ENCODE measurements at places on chromosomes 3 and 15.

DNA sequence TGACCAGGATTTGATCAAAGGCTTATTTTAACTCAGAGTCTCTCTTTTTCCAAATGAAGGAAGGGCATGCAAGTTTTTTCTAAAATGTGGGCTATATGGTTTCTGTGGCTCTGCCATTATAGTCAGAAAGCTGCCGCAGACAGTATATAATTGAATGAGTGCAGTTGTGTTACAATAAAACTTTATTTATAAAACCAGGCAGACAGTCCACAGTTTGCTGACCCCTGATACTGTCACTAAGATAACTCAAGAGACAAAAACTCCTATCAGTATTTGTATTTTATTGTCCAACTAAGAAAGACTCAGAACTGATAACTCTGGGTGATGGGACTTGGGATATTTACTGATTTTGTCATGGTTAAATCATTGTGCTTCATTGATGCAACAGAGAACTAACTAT is 4.9 kb downstream of the ALDH1A2 start:
- DNase-seq = no peak

DNA sequence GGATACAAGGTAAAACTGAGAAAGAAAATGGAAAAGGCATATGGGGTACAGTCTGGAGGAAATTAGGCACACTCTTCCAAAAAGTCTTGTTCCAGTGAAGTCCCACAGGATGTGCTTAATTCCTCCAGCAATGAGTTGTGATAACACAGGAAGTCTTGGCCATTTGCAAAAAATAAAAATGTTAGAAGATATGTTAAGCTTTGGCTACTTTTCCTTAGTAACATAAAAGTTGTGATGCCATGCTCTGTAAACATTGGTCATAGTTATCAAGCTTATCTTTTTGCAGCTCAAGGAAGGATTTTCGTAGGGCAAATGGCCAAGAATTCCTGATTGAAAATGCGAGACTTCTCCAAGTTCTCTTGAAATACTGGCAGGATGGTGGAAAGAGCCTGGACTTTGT is 26.4 kb downstream of the LNP1 start:
- DNase-seq = peak; percentile 93

DNA sequence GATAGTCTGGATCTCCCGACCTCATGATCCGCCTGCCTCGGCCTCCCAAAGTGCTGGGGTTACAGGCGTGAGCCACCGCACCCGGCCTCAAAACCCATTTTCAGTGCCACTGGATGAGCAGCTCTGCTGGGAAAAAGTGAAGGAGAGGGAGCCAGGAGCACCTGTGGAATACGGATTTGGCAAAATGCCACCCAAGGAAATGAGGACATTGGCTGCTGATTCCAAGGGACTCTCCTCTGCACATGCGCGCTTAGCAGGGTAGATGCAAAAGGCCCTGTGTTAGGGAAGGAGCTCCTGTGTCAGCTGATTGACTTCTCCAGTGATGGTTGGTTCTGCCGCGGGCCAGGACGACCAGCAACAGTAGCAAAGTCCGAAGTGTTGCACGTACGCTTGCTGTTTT is 43.4 kb upstream of the IGF1R start:
- no peak for DNase-seq

- DNase-seq = no peak
Measured at GRCh38 chr15:72233769-72234168, 2.8 kb upstream of the PKM start.

DNA sequence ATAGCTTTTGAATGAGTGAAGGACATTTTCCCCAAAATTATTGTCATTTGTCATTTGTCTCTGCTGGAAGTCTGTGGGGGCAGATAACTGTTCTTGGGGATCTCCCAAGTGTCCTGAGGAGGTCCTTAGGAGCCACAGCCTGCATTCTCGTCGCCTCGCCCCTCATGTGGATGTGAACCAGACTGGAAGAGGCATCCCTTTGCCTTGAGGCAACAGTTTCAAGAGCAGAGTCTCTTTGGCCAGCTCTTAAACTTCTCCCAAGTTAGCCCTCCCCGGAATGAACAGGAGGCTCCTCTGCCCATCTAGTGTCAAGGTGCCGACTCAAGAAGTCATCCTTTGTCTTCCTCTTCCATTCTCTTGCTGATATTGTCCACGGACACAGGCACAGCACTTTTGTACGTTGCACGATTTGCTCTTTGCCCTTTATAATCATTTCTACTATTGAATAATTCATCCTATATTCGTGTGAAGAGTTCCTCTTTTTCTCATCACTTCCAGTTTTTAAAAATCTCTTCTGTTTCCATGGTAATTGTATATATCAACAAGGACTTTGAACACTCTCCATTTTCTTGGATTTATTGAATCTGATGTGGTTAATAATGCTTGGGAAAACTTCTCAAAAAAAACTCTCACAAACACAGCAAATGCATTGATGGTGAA is 40.8 kb upstream of the CD47 start:
- no peak for DNase-seq

DNA sequence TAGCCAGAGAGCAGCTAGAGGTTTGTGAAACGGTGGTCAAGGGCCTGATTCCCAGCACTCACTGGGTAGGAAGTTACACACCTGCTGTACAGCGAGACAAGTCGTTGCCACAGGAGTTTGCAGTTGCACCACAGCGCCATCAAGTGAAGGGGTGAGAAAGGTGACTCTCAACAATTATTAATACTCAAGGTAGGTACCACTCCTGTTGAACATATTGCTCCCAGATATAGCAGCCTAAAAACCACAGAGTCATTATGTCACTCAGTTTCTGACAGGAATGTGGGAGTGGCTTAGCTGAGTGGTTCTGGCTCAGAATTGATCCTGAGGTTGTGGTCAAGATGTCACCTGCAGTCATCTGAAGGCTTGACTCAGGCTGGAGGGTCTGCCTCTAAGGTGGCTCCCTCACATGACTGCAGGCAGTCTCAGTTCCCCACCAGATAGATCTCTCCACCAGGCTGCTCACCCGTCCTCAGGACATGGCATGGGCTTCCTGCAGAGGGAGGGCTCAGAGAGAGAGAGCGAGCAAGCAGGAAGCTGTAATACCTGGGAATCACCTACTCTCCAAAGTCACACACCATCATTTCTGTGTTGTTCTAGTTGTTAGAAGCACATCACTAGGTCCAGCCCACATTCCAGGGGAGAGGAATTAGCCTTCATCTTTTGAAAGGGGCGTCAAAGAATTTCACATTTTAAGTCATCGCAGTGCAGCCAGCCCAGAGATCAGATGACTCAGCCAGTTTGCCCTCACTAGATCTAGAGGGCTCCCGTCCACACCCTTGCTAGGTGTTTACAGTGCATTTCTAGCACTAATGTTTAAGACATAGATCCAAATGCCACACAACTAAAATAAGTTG is 17.0 kb upstream of the ANO10 start:
- DNase-seq = peak; percentile 36

DNA sequence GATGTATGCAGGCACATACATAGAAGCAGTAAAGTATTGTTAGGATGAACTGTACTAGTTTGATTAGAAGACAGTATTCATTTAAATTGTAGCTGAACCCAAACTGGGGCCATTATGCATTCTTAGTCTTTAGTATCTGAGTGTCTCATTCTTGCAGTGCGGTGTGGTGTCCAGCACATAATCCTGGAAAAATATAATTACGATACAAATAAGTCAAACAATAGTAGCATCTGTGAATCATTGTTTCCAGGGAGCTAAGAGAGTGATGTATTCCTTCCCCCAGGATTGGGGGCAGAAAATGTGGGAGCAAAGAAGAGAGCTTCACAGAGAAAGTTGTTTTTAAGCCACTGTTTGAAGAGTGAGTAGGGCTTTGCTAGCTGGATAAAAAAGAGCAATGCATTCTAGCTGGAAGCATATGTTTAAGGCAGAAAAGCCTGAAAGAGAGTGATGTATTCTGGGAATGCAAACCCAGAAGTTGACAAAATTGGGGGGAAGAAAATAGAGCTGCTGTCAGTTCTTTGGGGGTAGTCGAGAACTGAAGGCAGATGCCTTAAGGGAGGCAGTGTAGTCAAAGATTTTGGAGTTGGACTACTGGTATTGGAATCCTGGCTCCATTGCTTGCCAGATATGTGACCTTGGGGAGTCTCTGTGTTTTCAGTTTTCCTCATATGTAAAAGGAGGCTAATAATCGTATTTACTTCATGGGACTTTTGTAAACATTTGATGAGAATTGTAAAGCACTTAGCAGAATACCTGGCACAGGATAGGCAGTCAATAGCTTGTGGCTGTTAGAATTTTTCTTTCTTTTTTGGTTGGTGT is 14.1 kb downstream of the SLMAP start:
- DNase-seq = no peak

- peak; percentile 83 for DNase-seq
Measured at GRCh38 chr15:58770519-58770856, 614 bp upstream of the MINDY2 start.

- DNase-seq = no peak
Measured at GRCh38 chr3:63202529-63202928, 75.6 kb upstream of the SYNPR start.

- peak; percentile 35 for DNase-seq
Measured at GRCh38 chr3:139301183-139301582, 42.6 kb upstream of the MRPS22 start.

DNA sequence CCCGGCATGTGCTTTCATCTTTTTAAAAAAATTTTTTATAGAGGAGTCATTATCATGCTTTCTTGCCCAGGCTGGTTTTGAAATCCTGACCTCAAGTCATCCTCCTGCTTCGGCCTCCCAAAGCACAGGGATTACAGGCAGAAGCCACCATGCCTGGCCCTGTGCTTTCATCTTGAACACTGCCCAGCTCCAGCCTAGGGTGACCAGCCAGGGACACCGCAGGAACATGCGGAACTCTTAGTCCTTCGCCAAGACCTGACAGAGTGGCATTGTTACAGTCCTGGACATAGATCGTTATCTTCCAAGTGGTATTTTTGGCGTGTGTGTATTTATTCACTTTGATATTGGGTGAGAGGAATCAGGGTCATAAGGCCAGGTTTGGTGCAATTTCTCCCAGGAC is 7.9 kb upstream of the FURIN start:
- no peak for DNase-seq

DNA sequence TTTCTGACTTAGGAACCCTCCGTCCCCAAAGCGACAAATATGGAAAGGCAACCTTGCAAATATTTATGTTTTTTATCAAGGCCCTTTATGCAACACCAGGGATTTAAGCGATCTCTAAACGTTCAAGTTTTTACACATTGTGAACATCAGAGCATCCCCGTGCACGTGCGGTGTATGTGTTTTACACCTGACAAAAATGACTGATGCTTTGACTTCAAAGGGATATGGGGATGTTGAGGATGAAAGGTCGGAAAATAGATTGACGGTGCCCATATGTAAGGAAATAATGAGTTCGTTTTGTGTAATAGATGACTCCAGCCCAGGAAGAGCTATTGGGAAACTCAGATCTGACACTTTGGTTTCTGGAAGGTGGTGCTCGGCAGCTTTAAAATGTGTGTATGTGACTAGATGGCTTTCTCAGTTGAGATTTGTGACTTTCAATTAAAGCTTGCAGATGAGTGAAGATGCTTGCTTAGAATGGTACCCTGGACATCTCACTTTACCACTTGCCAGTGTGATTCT is 866 bp downstream of the SLC49A4 start:
- peak; percentile 9 for DNase-seq

DNA sequence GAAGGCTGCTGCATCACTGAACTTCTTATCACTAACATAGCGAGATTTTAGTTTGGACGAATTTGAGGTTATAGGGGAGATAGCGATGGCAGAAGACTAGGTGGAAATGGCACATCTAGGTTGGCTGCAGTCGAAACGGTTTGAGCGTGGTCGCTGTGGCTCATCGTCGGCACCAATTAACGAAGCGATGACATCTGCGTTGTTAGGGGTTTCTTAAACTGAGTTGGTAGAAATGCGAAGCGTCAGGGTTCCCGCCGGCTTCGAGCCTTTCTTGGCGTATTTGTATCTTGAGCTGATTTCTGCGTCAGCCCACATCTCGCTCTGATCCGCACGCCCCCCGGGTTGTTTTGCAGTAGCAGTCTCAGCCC is 319 bp downstream of the LNP1 start:
- DNase-seq = peak; percentile 35

DNA sequence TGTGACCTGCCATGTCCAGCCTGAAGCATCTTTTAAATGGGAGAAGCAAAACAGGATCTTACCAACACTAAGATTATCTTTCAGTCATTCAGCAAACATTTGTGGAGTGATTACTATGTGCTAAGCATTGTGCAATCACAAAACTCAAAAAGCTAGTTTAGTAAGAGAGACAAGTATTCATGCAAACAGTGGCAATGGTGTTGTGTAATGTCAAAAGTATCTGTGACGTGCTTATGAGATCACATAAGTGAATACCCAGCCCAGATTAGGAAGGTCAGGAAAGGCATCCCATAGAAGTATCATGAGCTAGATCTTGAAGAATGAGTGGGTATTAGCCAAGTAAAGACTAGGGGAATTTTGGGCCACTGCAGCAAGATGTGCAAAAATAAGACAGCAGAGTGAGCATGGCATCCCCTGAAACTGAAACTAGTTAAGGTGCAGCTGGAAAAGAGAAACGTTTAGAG is 32.1 kb downstream of the SEC62 start:
- peak; percentile 97 for DNase-seq

- DNase-seq = peak; percentile 98
Measured at GRCh38 chr3:5022966-5023776, 43.9 kb downstream of the BHLHE40 start.

GRCh38 chr15:65423150-65423975 is 616 bp upstream of the IGDCC4 start:
- DNase-seq = no peak

- no peak for DNase-seq
Measured at GRCh38 chr15:100055821-100056220, 286.0 kb downstream of the ADAMTS17 start.

DNA sequence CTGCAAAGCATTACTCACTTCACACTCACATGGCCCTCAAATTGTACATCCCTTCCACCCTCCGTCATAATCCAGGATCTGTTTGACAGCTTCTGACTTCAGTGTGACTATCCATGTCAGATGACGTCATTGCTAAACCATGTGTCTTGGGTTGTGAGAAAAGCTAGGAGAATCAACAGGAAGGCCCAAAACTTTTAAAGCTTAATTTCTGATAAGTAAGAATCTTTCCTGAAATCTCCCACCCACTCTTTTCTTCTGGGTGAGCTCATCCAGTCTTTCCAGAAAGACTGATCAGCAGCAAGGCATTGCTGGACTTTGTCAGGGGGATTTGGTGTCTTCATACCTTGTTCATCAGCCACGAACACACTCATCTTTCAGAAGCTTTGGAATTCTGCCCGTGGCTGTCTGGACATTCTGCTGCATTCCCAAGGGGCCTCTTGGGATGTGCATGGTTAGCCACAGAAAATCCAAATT is 11.5 kb upstream of the LMCD1 start:
- peak; percentile 100 for DNase-seq

DNA sequence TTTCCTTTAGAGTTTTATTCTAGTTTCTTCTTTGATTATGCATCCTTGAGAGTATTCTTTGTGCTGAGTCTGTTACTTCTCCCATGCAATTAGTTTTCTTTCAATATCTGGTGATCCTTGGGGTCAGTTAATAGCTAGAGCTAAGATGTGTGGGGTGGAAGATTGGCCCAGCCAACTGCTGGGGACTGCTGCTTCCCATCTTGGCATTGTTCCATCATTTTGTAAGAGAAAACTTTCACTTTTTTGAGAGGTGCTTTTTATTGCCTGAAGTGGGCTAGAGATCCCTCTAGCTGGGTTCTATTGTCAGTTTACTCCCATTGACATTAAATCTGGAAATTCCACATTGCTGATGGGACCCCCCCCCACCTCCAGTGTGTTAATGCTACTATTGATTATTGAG is 15.4 kb downstream of the BCL2L10 start:
- no peak for DNase-seq

GRCh38 chr3:37308247-37308646 is 133.9 kb upstream of the LRRFIP2 start:
- peak; percentile 43 for DNase-seq
